ENCODE measurements at places on chromosomes 7 and 10.

GRCh38 chr10:119278126-119278709 is 70.8 kb downstream of the GRK5 start:
- DNase-seq = no peak

DNA sequence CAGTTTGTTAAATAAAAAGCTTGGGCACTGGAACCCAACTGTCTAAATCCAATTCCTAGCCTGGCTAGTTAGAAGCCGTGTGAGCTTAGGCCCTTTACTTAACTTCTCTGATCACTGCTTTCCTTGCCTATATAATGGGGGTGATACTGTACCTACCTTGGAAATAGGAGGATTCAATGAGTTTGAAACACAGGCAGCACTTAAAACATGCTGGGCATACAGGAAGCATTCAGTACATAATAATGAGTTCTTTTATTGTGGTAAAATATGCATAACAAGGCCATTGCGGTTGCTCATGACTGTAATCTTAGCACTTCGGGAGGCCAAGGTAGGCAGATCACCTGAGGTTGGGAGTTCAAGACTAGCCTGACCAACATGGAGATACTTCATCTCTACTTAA is 47.4 kb upstream of the SEPHS1 start:
- no peak for DNase-seq

- no peak for DNase-seq
These were observed 79.4 kb upstream of the PRR15 start for GRCh38 chr7:29484280-29484679.

GRCh38 chr7:122546496-122546895 is 152.4 kb downstream of the RNF133 start:
- DNase-seq = no peak

DNA sequence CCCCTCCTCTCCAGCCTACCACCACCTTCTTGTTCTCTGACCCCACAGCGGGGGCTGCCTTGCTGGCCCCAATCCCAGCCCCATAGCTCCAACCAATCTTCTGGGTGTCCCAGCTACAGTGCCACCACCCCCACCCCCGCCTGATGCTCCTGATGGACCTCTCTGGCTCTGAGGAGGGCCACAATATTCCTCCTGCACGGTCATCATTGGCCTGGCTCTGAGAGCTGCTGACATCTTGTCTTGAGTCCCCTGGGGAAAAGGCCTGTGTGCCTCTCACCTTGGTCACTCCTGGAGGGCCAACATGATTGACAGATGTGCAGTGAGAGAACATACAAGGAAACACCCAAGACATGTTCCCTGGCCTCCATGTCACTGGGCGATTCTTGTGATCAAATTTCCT is 7.6 kb downstream of the GDF2 start:
- DNase-seq = no peak

GRCh38 chr7:132202541-132202940 is 373.7 kb downstream of the PLXNA4 start:
- no peak for DNase-seq

DNA sequence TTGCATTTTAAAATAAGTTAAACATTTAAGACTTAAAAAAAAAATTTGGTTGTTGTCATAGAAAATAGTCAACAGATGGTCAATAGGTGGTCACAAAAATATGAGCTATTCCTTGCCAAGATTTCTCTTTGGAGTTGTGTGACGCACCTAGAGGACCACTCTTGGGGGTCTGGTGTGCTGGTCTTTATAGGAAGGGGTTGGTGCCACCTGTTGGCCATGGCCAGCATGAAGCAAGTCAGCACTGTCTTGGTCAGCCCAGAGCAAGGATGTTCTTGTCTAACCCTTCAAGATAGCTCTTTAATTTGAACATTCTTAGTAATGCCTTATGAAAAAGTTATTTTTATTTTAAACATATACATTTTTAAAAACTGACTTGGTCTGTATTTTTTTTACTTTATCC is 267.9 kb upstream of the CNTNAP2 start:
- no peak for DNase-seq

GRCh38 chr10:34911661-34912205 is 96.6 kb upstream of the PARD3 start:
- no peak for DNase-seq
